Stimulated activated CD8-positive, alpha-beta memory T cell treated with anti-CD3 and anti-CD28 coated beads, Interleukin-4, amount 100 ng/mL, for 1 hour (primary cell): ENCODE measurements at places on chromosomes 2 and 18.

GRCh38 chr2:207539470-207539869, 9.7 kb downstream of the CREB1 start:
- no peak for DNase-seq

GRCh38 chr2:20930928-20931327, 108.0 kb upstream of the LDAH start:
- DNase-seq, result no peak

DNA sequence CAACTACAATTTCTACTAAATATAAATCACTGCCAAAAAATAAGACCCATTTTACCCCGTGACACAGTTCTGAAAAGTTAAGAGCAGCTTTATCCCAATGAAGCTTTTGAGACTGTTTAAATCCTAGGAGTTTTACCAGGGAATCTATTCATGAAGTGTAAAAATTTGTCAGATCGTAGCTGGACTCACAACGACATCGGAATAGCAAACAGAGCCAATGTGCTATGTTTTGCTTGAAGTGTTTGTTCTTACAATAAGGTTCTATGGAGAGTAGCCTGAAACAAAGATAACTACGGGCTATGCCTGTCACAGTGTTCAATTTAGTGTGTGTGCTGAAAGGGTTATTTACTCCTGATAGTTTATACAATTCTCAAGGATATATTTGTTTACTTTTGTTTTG, 78.5 kb upstream of the L3MBTL4 start:
- no peak for DNase-seq

DNA sequence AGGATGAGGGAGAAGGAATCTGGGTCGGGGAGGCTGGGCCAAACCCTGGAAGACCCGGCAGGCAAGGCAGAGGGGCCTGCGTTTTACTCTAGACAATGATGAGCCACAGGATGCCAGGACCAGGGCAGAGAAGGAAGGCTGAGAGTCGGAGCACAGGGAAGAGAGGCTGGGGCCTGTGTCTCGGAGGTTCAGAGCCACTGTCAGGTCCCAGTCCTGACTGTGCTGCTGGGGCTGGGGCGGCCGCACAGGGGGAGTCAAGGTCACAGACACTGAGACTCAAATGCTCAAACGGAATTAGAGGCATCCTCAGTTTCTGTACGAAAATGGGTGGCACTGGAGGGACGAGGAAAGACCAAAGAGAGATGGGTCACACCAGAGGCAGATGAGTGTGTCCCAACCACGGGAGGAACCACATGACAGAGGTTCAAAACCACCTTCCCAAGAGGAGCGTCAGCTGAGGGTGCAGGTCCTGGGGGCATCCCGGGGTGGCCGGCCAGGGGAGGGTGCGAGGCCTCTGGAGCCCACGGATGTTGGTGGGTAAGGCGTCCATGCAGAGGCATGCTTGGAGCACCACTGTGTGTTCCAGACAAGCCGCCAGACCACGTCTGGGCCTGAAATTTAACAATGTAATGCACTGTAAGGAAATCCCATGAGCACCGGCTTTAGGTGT, 14.7 kb downstream of the HDAC4 start:
- DNase-seq, result no peak

DNA sequence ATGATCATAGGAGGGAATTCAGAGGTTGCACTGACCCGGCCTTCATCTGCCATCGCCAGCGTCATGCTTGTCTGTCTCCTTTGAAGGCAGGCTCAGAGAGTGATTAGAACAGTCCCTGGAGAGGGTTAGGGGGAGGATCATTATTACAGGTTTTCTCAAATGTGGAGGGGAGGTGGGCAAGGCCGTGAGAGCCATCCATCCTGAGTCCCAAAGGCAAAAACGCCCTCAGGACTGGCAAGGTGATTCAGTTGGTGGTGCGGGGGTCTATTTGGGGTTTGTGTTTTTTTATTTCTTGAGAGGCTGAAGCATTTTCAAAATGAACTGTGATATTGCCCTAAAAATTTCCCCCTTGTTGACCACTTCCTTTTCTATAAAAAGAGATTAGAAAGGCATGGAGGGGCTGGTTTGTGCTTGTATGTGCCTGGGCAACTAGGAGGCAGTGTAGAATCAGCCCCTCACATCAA, 39.3 kb upstream of the GYPC start:
- no peak for DNase-seq

- no peak for DNase-seq
These were observed 5.4 kb downstream of the MPPE1 start for GRCh38 chr18:11902522-11903292.

- DNase-seq, result no peak
These were observed 29.2 kb upstream of the CCDC178 start for GRCh38 chr18:33469699-33470098.
